ENCODE measurements at places on chromosomes 6 and 20.

- no peak for DNase-seq
These were observed 196.8 kb upstream of the HDDC2 start for GRCh38 chr6:125498606-125499005.

GRCh38 chr6:43680308-43681200, 7.0 kb downstream of the MRPS18A start:
- no peak for DNase-seq

- no peak for DNase-seq
These were observed 143.9 kb upstream of the ARID1B start for GRCh38 chr6:156633291-156633690.

DNA sequence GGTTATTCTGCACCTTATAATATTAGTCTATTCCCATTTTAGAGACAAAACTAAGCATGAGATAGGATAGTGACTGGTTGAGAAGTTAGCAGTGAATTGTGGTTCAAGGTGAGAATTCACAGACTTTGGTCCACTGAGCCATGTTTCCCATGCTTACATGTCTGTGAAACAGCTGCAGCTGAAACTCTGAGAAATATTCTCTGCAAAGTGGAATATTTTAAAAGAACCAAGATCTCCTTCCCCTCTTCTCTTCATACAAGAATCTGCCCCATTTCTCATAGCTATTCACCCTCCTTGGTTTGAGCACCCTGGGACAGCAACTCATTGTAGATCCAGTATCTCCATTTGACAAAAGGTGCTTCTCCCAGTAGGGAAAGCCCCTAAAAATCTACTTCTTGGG, 70.2 kb upstream of the TMEM170B start:
- no peak for DNase-seq

GRCh38 chr6:125816828-125817280, 26.1 kb downstream of the NCOA7 start:
- peak; percentile 27 for DNase-seq

DNA sequence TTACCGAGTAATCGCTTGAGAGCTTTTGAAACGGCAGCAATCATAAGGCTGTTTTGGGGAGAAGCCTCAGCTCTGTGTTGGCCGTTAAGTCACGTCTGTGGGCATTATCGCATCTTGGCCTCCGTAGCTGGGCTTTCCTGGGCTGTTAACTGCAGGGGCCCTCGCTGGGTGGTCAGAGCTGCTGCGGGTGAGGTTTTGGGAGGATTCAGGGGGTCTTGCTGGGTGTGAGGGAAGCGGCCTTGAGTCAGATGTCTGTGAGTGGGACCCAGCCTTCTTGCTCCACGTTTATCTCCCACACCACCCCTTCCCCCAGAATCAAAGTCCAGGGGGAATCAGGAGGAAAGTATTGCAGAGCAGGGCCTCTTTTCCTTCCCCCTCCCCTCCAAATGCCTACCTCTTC, 3.2 kb upstream of the APCDD1L start:
- DNase-seq = no peak

GRCh38 chr20:53934421-53935343, 135.7 kb downstream of the BCAS1 start:
- peak; percentile 86 for DNase-seq

DNA sequence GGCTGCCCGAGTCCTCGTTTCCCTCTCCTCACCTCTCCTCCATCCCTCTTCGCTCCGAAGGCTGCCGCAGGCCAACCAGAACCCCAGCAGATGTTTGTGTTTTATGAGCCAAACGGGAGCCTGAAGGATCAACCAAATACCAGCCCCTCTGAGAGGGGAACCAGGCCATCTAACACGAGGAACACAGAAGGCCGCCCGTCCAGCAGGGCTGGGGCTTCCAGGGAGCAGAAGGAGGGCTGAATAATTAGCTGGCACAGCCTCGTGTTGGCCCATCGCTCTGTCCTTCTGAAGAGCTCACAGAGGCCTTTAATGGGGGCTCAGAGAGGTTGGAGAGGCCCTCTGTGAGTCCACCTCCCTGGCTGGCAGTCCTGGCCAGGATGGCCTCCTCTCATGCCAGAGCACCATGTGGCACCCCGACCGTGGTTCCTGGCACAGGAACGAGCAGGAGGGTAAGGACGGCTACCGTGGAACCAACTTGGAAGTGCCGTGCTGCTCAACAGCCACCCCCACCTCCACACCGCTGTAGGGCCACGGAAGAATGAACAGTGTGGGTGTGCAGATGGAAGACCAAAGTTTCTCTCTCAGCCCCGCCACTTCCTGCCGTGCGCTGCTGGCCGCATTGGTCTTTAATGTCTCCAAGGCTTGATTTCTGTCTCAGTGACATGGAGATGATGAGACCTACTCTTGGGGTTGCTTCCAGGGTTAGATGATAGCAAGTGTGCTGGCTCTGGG, 155.2 kb downstream of the SCML4 start:
- DNase-seq = no peak

DNA sequence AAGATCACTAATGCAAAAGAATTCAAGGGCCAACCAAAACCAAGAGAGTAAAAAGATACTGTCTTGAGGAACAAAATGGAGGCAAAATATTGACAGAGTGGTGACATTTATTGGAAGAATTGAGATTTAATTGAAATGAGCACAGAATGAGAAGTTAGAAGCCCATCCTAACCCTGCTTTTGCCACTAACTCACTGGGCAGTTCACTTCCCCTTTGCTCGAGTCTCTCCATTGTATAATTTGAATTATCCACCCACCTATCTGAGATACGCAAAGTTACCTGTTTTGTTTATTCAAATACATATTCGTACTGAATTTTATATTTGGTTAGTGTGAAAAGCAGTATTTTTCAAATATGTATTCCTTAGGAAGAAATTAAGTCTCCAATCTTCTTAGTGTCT, 204.5 kb upstream of the PRDM1 start:
- DNase-seq = no peak

DNA sequence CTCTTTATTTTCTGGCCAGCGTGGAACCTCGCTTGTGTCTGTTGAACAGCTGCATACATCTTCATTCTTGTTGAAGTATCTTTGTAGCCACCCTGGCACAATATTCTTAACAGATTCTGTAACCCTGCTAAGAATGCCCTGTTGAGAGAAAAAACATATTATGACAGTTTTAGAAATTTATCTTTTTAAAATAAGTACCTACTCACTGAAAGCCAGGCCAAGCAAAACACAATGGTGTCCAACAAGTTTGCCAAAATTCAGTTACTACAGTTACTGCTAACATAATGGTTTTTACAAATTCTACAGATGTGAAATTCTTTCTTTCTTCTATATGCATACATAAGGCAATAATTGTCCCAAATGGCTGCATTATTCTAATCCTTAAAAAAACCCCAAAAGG, 18.2 kb downstream of the NUP153 start:
- peak; percentile 29 for DNase-seq

GRCh38 chr6:137915790-137916189, 48.7 kb downstream of the TNFAIP3 start:
- no peak for DNase-seq

DNA sequence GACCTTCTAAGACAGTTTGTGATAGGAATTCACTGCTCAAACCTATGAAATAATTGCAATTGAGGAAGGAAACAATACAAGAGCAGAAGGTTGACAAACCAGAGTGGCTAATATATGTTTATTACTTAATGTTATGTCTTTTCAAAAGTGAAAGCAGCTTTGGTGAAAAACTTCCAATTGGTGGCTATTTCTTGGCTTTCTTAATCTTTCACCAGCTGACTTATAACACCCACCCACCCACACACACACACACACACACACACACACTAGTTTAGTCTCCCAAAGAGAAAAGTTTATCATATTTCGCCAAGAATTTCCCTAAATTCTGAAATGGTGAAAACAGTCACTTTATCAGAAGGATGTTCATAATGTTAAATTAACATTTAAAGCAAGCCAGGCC, 583.5 kb downstream of the EYS start:
- no peak for DNase-seq

GRCh38 chr6:70797625-70798024, 129.9 kb downstream of the SMAP1 start:
- DNase-seq = no peak

GRCh38 chr20:6732001-6732447, 35.5 kb upstream of the BMP2 start:
- no peak for DNase-seq
